ENCODE measurements at places on chromosomes 2 and 18.

DNA sequence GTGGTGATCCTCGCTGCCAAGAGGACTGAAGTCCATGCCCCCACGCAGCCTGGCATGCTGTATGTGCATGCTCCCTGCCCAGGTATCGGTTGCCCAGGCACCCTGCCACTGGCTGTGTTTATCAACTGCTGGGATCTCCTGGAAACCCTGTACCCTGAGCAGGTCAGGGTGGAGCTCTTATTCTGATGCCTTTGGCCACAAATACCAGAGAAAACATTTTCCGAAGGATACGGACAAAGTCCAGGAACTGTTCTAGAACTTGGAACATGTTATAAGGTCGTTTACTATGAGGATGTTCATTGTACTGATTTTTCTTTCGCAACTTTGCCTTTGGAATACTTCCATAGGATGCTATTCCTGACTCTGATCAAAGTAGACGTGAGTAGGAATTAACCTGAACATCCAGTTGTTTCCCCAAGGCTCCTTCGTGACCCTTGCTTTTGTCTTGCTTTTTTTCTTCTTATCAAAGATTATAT is 55.2 kb downstream of the TMEM17 start:
- DNase-seq = no peak

DNA sequence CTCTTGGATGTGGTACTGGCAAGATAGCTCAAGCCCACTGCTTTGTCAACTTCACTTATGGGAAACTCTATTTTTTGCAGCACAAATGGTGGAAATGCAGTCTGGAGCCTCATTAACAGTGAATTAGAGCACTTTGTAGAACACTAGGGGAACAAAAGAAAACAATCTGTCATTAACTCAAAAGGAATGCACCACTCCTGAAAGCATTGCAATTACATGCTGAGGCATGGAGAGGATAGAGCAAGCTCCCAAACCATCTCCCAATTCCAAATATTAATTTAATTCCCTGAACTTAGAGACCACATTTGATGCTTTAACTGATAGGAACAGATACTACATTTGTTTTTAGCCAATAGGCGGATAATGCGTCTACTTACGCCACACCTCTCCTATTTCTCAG is 32.8 kb upstream of the TANC1 start:
- DNase-seq = no peak

DNA sequence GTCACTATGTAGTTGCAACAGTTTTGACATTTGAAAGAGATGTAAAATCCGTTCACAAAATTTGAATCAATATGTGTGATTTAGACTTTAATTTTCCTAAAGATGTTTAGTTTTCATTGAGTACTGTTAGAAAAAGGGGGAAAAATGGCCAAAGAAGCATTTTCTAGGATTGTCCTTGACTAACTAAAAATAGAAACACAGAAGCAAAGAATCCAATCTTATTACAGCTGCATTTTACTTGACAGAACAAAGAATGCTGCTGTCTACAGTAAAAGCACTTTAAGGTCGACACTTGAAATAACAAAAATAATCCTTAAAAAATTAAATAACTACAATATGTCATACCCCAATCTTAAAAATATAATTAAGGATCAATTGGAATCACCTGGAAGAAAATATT is 48.9 kb downstream of the FRZB start:
- DNase-seq = no peak

GRCh38 chr18:75256376-75256775 is 45.8 kb downstream of the TSHZ1 start:
- no peak for DNase-seq

GRCh38 chr2:135182190-135182589 is 130.1 kb downstream of the RAB3GAP1 start:
- DNase-seq = no peak
